ENCODE measurements at places on chromosomes 3 and 15.

DNA sequence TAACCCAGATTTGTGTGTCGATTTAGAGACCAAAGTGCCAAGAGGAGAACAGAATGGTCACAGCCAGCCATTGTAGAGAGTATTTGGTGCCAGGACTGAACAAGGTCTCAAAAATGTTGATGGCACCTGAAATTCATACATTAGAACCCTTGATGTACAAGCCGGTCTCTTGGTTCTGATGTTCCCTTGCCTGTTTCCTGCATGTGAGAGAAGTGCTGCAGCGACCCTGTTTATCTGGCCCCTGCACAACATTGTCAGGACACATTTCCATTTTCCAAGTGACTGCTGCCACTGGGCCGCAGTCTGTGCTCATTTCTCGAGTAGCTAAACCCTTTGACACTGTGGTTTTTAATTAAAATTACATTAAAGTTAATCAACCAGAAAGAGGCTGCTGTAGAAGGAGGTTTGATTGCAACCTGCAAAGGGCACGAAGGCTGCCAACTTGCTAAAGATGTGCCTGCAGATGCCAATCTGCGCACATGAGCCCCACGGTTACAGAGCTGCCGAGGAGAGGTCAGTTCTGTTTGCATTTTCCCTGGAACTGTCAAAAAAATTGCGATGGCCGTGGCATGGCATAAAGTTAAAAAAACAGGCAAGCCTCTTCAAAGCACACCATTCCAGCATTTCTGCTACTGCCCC, 136.4 kb upstream of the CMC1 start:
- DNase-seq = no peak

- DNase-seq = peak; percentile 57
Observed at GRCh38 chr15:68543165-68544008, 35.4 kb upstream of the CORO2B start.

GRCh38 chr15:80780416-80781221, 1.4 kb downstream of the CEMIP start:
- no peak for DNase-seq

DNA sequence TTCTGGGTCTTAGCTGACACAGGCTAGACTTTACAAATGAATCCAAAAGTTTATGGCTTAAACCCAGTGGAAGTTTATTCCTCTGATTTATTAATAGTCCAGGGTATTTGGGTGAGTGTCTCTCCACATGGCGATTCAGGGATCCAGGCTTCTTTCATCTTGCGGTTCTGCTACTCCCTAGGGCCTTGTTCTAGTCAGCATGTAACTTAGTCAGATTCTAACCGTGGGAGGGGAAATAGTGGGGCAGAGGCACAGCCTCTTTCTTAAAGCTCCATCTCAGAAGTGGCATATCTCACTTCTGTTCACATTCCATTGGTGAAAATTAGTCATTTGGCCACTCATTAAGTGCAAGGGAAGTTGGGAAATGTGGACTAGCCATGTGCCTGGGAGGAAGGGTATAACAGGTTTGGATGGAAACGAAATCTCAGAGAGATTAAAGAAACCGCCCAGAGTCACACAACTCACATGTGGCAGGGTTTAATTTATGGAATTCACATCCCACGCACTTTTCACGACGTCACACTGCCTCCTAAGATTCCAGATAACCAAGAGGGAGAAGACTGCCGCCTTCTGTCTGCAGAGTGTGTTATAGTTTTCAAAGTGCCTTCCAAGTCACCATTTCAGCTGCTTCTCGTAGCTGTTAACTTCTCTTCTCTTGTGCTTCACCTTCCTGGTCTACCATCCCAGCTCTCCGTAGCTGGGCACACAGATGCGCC, 11.4 kb upstream of the RASGRF1 start:
- DNase-seq = no peak

DNA sequence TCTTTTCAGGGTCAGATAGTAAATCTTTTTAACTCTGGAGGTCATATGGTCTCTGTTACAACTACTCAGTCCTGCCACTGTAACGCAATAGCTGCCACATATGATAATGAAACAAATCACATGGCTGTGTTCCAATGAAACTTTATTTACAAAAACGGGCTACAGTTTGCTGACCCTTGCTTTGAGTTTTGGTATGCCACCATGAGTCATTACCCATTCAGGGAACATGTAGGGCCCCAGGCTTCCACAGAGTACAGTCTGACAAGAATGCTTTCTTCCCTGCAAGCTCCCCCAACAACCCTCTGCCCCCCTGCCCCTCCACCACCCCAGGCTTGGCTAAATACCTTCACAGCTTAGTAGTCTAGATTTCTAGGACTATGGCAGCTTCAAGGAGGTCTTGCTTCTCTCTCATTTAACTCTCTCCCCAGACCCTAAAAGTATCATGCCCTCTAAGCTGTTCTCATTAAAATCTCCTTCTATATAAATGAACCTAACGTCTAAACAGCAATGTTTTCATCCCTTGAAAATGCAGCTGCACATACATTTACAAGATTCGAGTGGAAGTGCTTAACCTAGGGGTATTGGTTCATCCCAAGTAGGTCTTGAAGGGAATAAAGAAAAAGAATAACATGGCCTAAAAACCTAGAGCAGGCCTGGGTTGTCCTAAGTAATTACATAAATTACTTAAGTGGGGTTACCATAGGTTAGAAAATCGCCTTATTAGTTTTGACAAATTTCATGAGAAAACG, 117.8 kb upstream of the PRICKLE2 start:
- no peak for DNase-seq

GRCh38 chr15:66711260-66711659, 9.2 kb downstream of the SMAD6 start:
- no peak for DNase-seq

GRCh38 chr3:152352554-152352953, 83.8 kb downstream of the MBNL1 start:
- DNase-seq = no peak

DNA sequence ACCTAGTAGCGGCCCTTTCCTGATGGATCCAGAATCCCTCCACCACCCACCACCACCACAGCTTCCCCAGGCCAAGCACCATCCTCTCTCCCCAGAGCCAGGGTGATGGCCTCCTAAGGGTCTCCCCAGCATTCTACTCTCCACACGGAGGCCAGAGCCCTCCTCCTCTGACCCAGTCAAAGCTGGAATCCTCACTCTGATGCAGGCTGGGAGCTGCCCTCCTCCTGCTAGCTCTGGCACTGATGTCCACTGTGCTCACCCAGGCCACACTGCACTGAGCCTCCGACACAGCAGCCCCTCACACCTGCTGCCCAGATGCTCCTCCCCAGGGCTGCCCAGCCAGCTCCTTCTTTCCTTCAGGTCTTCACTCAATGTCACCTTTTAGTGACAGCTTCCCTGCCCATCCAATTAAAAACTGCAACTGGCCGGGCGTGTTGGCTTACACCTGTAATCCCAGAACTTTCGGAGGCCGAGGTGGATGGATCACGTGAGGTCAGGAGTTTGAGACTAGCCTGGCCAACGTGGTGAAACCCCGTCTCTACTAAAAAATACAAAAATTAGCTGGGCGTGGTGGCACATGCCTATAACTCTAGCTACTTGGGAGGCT, 21.0 kb downstream of the XXYLT1 start:
- DNase-seq = peak; percentile 53

DNA sequence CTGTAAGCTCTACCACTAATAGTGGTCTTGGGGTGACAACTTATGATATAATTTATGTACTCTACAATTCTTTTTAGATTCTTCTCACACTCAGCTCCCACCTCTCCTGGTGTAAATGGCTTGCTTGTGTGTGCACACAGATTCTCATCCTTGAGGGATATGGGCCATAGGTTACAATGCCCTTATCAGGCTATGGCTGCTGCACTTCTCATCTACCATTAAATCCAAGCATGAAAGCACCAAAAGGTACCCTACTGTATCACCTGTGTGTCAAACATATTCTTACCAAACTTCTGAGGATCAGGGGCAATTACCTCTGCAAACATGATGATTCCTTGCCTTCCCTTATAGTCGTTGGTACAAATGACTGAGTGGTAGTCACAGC, 891.9 kb downstream of the SQOR start:
- DNase-seq = no peak

DNA sequence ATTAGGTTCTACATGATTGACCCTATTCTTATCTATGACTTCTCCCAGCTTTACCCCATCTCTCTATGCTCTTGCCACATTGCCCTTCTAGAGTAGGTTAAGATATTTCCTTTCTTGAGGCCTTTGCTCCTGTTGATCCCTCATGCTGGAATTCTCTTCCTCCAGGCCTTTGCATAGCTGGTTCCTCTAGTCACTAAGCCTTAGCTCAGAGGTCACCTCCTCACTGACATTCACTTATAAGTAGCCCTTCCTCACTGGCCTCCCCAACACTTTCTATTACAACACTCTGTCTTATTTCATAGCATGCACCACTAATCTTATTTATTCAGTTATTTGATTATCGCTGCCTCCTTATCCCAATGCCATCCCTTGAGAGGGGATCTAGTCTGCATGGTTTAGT, 228.4 kb upstream of the COL8A1 start:
- no peak for DNase-seq

DNA sequence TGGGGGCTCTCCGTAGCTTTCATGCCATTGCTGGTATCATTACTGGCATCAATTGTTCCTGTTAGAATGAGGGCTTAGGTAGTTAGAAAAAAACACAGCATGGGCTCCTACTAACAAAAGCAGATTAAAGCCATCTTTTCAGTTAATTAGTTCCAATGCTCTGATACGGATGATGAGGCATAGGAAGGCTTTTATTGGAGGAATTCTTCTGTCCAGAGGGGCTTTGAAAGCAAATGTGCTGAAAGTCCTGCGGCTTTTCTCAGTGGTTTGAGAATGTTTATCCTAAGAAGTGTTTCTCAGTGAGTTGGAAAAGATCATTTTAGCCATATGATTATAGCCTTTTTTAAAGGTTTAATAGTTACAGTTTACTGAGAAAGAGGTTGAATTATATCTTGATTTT, 198.5 kb downstream of the THSD4 start:
- no peak for DNase-seq

GRCh38 chr15:35054380-35054779, 30.7 kb downstream of the NANOGP8 start:
- DNase-seq = no peak

- no peak for DNase-seq
Observed at GRCh38 chr3:171687581-171687980, 122.7 kb downstream of the PLD1 start.

GRCh38 chr15:40257656-40258450, 19.0 kb downstream of the PAK6 start:
- DNase-seq = no peak

DNA sequence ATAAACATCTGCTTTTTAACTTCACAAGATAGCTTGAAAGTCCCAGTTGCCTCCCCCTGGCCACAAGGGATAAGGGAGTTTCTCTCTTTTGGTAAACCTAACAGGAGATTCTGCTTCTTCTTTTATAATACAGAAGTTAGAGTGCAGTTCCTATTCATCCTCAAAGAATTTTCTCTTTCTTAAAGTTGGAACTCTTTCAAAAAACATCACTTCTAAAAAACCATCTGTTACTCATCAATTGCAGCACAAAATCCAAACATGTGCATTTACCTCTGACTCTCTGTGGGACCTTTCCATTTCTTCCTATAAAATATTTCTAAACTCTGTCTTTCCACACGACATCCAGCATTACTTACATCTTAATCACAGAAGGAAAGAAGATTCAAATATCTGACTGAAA, 5.1 kb downstream of the DPH6 start:
- DNase-seq = no peak

DNA sequence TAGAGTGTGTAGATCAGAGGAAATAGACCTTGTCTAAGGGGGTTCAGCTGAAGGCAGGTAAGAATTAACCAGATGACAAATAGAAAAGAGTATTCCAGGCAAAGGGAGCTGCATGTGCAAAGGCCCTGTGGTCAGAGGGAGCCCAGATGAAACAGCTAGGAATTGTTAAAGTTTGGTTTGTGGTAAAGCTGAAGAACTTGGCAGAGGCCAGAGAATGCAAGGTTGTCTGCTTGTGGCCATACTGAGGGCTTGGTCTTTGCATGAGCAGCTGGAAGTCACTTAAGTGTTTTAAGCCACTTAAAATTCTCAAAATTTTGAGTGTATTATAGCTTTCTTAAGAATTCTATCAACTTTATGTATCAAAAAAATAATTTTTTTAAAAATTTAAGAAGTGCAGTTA, 116.5 kb downstream of the NEK10 start:
- no peak for DNase-seq

- DNase-seq = no peak
Observed at GRCh38 chr3:16534640-16535262, 21.3 kb upstream of the RFTN1 start.

DNA sequence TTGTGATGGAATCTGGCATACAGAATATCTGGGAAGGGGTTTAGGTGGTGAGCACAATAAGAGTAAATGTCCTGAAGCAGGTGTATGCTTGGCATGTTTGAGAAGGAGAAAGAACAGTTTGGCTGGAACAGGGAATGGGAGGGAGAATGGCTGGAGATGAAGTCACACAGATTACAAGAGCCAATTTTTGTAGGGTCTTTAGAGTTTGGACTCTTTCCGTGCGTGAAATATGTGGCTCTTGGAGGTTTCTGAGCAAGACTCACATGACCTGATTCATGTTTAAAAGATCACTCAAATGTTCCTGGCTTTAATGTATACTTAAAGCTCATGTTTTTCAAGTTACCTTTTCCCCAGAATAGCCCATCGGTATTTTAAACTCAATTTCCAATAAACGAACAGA, 32.8 kb downstream of the SPRED1 start:
- no peak for DNase-seq

- DNase-seq = no peak
Observed at GRCh38 chr15:79130535-79131130, 40.1 kb upstream of the RASGRF1 start.

DNA sequence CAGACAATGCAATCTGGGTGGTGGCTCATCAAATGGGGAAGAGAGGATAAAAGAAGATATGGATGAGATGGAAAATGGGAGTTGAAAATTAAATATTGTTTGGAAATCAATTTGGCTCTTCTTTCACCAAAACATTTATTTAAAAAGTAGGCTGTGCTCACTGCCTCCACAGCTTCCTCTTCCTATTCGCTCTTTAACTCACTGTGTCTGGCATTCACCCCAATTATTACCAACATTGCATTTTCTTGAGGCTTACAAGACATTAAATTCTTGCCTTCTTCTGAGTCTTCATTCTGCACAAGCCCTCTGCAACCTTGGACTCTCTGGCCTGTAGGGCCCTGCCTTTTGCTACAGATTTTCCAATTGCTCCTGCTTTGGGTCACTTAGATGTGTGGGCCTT, 52.9 kb upstream of the TSPAN3 start:
- DNase-seq = no peak

- no peak for DNase-seq
Observed at GRCh38 chr15:75561888-75562287, 17.2 kb downstream of the PTPN9 start.

DNA sequence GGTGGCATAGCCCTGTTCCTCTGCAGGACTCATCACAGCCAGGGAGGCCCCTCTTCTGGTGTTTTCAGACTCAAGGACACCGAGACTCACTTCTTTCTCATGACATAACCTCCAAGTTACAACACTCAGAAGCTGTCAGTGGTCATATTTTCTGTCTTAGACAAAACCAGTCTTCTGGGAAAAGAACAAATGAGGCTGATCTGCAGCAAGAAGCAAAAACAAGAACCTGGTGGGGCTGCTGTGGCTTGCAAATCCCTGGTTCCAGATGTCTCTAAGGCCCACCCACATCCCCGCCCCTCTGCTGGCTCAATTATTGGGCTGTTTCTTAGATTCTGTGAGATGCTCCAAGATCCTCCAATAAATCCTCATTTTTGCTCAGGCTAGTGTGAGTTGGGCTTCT, 16.6 kb upstream of the LOXL1 start:
- no peak for DNase-seq
